ENCODE measurements at places on chromosomes 16 and 17. TPM values are rescaled to one million over a fixed set of nuclear protein-coding genes. Genes with fewer than 3 reads are reported as not detected.

GRCh38 chr17:38605841-38606645 is at the start of gene SRCIN1:
Gene SRCIN1, minus strand, starts transcription at chr17:38605952. Its CDS starts 247 bp downstream, at chr17:38605705.
- peak; percentile 93 for DNase-seq

The GCGR gene
- 0.99 TPM for total RNA-seq

- no peak for DNase-seq
These were observed 23.5 kb downstream of the ORC6 start for GRCh38 chr16:46712911-46713310.

The FOXF1 gene
- total RNA-seq, result 0.66 TPM

DNA sequence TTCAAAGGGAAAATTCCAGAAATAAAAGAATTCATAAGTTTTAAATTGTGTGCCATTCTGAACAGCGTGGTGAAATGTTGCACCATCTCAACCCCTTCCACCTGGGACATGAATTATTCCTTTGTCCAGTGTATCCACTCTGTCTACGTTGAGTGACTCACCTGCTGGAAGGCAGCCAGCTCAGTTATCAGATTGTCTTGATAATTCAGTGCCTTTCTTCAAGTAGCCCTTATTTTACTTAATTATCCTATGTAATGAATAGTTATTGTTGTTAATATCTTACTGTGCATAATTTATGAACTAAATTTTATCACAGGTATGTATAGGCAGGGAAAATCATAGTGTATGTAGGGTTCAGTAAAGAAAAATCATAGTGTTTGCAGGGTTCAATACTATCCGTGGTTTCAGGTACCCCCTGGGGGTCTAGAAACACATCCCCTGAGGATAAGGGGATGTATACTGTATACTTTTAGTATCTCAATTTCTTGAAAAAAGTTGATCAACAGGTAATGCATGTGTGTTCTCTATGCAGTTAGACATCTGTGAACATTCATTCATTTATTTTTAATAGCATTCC is 7.7 kb upstream of the PCTP start:
- no peak for DNase-seq

DNA sequence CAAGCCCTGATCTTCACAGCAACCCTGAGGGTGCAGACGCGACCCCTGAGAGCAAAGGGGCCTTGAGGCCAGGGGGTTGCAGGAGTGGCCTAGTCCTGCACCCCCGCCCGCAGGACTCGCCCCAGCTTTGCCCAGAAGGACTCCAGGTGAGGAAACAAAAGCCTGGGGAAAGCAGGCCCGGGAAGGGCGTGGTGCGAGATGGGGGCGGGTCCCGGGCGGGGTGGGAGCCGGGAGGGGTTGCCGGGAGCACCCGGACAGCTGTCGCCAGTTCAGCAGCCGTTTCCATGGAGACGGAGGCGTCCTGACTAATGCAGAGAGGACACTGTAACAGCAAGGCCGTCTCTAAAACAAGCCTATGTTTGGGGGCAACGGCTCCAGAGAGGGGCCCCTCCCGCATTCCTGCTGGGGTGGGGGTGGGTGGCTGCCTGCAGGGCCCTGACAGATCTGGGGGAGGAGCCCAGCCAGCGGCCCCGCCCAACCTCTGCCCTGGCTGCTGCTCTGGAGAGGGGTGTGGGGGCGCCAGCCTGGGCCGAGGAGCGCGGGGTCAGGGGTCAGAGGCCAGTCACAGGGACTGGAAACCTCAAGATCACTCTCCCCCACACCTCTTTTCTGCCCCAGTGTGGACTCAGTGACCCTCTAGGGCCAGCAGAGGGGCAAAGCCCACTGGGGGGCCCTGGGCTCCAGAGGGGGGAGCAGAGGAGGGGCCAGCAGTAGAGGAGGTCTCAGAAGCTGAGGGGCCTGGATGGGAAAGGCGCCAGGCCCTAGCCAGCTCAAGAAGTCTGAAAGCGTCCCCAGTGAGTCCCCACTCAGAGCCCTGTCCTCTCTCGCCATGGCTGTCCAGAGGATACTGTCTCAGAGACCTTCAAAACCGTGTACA is 3.1 kb upstream of the TPPP3 start:
- peak; percentile 90 for DNase-seq

DNA sequence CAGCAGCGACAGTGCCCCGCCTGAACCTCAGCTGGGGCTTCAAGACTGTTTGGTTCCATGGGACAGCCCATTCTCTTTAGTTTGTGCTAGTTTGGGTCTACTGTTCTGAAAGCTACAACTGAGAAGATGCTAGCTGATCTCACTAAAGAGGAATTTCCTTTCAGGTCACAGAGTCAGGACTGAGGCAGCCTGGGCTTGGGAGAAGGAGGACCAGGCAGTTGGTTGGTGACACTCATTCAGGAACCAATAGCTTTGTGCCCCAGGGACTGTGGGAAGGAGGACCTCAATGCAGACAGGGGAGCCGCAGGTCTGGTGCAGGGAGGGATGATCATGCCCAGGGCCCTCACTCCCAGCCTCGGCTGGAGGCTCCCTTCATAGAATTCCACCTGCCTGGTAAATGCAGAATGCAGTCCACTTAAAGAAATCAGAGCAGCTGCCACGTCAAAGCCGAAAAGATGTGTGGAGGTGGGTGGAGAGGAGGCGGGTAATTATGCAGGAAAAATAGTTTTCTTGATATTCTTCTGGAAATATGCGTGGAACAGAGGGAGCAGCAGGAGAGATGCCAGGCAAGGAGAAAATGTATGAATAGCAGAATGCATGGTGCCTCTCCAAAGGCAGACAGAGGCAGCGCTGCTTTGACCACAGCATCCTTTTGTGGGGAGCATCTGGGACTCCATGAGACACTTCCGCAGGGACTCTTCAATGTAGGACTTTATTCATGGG is 32.6 kb upstream of the ZFP90 start:
- DNase-seq, result no peak

- no peak for DNase-seq
These were observed 21.7 kb upstream of the WSCD1 start for GRCh38 chr17:6048486-6048885.

GRCh38 chr16:79282806-79283205 is 317.7 kb downstream of the MAF start:
- no peak for DNase-seq

- no peak for DNase-seq
These were observed 43.6 kb downstream of the NOS2 start for GRCh38 chr17:27756467-27757371.

The PRR35 gene
- not detected for total RNA-seq

DNA sequence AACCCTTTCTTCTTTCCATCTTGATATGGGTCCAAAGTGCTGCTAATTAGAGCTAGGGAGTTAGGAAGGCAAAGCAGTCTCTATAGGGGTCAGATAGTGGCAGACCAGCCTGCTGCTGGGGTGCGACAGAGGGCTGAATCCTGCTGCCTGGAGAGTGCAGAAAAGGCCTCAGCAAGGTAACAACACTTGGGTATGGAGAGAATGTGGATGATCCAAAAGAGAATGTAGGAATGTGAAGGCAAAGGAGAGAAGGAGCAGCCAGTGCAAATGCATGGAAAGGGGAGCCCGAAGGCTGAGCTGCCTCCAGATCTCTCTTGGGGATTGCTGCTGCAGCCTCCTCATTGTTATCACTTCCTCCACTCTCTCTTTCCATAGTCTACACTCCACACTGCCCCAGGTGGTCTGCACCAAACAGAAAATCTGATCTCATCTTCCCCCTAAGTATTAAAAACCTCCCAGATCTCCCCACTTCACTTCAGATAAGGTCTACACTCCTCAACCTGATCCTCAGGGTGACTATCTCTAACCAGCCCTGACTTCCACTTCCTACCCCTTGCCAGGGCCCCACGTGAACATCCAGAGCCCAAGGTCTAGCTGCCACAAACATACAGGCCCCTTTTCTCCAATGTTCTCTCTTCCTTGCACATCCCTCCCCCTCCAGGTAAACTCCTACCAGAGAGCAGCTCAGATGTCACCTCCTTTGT is 28.8 kb downstream of the TOM1L2 start:
- no peak for DNase-seq

DNA sequence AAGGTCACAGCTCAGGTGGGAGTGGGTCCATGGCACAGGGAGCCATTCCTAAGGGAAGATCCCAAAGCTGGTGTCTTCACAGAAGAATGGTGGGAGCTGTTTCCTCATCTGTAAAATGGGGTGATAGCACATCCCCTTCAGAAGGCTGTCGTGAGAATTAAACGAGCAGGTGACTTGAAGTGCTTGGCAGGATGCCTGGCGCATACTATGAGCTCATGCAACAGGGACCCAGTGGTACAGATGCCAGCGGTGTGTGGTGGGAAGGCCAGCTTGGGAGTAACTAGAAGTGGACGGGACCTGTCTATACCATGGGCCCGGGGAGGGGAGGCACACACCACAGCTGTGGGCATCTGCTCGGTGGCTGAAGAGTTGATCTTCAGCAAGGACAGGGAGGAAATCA is 189.3 kb upstream of the TNRC6C start:
- no peak for DNase-seq

GRCh38 chr17:14749269-14749668 is 448.4 kb downstream of the HS3ST3B1 start:
- DNase-seq, result no peak

- DNase-seq, result no peak
These were observed 30.3 kb downstream of the CDK5RAP3 start for GRCh38 chr17:48001197-48001596.

The WSCD1 gene
- total RNA-seq, result 28.3 TPM

GRCh38 chr17:4545217-4545951 is 9.8 kb downstream of the MYBBP1A start:
- no peak for DNase-seq

- DNase-seq, result no peak
These were observed 11.4 kb upstream of the APOH start for GRCh38 chr17:66240630-66241029.

The NOD2 gene
- total RNA-seq, result 0.79 TPM

The ADAMTS18 gene
- 6.7 TPM for total RNA-seq

DNA sequence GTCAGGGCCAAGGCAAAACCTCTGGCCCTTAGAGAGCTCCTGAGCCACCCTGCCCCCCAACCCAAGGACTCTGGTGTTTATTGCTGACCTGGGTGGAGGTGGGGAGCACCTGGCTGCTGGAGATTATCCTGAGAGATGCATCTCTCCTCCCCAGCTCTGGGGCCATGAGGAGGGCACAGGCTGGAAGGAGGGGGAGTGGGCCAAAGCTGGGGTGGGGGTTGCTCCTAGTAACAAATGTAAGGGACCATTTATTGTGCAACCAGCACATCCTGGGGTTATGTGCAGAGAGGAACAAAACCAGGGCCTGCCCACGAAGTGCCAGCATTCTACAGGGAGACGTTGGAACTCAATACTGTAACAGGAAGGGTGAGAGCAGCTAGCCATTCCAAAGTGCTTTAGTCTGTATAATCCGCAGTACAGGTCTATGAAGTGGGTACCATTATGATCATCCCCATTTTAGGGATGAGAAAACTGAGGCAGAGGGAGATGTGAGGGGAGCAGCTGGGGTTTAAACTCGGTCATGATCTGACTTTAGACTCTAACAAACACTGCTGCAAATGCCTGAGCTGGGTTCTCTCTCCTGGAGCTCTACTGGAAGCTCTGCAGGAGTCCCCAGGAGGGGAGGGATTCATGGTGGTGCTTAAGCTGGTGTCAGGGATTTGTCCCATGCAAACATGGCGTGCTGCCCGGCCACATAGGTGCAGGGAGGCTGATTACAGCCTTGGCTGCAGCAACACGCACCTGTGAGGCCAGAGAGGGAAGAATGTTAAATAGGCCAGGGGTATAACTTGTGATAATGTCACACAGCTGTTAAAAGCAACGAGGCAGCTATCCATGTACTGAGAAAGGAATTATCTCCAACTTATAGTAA is 1.4 kb upstream of the RHBDF2 start:
- no peak for DNase-seq

DNA sequence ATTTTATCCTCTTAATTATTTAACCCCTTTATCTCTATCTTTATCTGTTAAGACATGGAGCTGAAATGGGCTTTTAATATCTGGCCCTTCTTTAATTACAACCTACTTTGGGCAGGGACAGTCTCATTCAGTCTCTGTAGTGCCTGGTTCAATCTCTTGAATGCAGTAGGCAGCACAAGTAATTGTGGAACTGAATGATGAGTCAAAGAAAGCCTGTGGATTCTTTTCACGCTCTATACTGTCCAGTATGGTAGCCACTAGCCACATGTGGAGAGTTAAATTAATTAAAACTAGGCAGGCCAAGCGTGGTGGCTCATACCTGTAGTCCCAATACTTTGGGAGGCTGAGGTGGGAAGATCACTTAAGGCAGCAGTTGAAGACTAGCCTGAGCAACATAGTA is 9.3 kb downstream of the BPTF start:
- DNase-seq, result no peak

- DNase-seq, result no peak
These were observed 191.8 kb downstream of the MAP2K6 start for GRCh38 chr17:69606142-69606800.

- no peak for DNase-seq
These were observed 35.9 kb upstream of the CHMP6 start for GRCh38 chr17:80955671-80956280.

DNA sequence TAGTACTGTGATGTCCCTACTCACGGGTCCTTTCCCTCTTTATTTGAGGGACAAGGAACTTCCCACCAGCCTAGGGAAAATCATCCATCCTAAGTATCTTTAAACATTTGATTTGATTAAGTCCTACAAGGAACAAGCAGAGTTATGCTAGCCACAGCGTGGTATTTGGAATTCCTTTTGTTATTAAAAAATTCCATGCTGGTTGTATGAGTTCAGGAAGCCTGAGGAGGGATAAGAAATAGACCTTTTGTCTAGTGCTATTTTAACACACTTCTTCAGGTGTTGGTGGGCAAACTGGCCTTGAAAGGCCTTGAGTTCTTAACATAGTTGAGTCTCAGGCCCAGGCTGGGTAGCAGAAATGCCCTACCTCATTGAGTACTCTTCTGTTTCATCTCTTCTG is 105.4 kb upstream of the TBX2 start:
- DNase-seq, result no peak

DNA sequence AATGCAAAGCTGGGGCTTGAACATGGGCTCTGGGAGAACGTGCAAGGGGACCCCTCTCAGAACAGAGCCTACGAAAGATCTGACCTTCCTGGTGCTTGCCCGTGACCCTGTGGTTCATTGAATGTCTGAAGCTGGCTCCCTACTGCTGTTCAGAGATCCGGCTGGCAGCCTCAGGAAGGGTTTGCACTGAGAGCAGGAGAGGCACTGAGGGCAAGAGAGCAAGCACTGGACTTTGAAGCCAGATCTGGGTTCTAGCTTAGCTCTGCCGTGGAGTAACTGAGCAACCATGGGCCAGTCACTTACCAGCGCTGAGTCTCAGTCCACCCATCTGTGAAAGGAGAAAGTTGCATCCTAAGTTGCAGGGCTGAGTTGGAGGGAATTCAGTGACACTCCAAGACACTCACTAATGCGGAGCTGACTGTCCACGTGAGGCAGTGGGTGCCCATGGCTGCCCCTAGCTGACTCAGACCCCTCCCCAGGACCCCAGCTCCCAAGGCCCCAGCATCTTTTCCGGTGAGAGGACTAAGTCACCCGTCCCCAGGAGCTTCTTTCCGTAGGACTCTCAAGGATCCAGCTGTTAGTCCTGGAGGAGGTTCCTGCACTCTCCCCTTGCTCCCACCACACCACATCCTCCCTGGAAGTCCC is 41.3 kb downstream of the BEAN1 start:
- no peak for DNase-seq

The SLC9A5 gene
- 1.4 TPM for total RNA-seq
